ENCODE measurements at places on chromosomes 2 and 18.

DNA sequence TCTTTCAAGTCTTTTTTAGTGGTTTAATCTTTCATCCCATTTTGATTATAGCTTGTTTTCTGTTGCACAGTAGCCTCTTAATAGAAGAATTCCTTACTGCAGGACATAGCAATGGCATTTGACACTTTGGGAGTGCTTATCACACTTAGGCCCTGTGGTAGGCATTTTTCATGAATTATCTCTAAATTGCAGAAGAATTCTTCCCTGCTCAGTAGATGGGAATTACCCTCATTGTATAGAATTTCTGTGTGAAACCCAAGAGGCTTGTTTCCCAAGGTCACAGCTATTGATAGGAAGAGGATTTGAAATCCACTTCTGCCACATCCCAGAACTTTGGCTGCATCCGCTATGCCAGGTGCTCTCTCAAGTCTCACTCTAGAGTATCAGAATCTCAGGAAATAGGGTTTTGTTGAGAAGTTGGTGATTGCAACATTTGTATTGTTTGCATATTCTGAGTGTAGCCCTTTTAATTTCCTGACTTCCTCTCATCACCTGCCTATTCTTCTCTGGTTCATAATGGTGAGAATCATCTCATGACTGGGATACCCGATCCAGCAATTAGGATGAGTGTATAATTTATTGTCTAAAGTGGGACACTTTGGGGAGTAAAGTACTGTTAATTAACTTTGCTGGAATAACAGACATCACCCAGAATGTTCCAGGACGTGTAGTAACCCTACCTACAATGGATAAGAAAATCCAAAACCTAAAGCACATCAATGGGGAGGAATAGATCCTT lies 255.2 kb upstream of the RASGRP3 start:
- DNase-seq: no peak

- no peak for DNase-seq
Observed at GRCh38 chr2:191265311-191266170, 20.3 kb downstream of the MYO1B start.

- DNase-seq: no peak
Observed at GRCh38 chr2:139544186-139544851, 764.1 kb upstream of the NXPH2 start.

GRCh38 chr2:180990337-180990736 lies 9.9 kb downstream of the UBE2E3 start:
- DNase-seq: no peak

DNA sequence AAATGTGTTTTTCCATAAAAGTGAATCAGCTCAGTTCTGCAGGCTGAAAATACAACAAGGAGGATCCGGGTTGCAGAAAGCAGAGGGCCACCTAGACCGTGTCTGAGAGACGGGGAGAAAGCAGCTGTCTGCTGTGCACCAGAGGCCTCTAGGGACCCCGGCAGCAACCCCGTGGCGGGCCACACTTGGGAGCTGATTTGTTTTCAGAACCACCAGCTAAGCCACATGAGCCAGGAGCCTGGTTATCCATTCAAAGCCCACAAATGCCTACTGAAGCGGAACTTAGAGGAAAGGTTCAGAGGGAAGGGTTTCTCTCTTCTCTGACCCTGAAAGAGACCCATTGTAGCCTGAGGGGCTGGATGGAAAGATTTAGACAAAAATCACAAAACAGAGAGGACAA lies 28.4 kb upstream of the ID2 start:
- no peak for DNase-seq

DNA sequence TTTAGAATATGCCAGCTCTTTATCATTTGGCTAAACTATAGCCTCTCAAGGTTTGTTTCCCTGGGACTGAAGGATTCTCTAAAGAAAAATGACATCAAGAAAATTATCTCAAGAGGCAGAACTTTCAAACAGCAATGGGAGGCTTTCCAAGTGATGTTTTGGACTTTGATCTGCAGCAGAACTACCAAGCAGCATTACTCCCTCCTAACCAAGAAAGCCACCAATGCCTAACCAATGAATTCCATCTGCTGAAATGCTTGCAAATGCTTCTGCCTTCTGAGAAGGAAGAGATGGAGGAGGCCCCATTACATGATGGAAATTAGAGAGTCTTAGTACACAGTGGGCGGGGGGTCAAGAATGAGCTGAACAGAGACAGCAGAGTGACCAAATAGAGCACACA lies 95.1 kb upstream of the SLC35G4 start:
- no peak for DNase-seq

DNA sequence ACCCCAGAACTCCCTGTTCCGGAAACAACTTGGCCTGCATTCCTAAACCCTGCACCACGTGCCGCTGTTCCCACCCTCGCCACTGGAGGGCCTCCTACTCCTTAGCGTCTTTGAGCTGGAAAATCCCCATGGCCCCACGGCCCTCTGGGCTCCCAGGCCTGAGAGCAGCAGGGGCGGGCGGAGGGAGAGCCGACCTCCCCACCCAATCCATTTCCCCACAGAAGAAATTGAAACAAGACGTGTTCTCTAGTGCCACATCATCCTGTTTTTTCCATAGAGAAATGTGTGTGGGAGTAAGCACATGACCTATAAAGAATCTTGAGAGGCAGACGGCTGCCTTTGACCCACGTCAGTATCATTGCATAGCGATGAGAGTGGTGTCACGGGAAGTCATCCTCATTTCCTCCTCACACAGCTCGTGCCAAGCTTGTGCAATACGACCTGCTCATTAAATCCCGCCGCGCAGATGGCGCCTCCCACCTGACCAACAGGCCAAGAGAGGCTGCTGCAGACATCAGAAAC lies 79.2 kb downstream of the LAMA1 start:
- DNase-seq: no peak

DNA sequence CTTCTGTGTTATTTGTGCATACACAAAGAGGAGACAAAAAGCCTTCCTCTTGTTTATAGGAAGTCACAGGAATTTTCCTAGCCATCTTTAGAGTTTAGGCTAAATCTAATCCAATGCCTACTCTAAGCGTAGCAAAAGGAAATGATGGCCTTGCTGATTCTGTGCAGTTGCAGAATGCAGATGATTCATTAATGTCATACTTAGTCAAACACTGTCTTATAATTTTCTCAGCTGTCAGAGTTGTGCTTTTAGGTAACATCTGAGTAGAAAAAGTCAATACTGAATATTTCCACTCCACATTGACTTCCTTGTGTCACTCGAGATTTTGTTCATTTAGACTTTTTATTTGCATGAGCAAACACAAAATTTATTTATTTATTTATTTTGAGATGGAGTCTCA lies 157.9 kb upstream of the FOSL2 start:
- DNase-seq: no peak

GRCh38 chr18:24009651-24010333 lies 4.8 kb upstream of the TTC39C start:
- no peak for DNase-seq

DNA sequence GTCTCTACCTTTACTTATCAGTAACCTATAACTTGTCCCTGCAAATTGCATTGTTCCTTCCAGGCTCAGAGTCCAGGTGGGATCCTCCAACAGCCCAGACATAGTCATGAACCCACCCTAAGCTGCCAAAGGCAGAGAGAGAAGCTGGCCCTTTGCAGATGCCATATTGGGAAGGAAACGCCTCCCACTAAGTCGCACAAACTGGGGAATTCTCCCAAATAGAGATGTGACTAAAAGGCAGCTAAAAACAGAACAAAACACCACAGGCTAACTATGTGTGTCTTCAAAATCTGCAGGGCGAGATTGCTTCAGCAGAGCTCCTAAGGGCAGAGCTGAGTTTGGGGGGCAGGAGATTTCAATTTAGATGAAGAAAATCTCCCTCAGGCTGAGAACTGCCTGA lies 38.5 kb upstream of the SIGLEC15 start:
- no peak for DNase-seq

DNA sequence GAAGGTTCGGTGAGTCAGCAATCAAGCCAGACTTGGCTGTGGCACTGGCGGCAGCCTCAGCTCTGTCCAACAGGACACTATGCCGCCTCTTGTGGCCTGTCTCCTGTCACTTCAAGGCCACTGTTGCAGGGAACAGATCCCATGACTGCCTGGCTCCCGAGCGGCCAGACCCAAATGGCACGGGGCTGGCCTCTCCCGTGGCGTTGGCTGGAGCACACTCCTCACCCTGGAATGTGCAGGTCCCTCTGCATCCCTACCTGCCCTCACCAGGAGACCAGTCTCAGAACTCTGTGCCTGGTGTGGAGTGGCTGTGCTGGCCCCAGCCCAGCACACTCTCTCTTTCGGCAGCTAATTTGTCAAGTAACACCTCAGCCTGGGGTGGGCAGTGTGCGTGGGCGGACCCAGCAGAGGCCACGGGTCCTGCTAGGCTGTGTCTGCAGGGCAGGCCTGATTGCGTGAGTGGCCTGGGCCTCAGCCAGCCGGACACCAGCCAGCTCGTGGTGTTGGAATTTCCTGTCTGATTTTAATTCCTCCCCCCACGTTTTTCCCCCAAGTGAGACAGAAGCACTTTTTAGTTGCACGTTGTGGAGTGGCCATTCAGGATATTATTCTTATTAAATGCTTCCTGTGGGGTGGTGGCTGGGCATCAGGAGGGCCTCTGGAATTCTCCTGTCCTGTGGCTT lies 179.3 kb downstream of the GLI2 start:
- DNase-seq: no peak

GRCh38 chr18:24075767-24076597 lies 61.4 kb downstream of the TTC39C start:
- no peak for DNase-seq

DNA sequence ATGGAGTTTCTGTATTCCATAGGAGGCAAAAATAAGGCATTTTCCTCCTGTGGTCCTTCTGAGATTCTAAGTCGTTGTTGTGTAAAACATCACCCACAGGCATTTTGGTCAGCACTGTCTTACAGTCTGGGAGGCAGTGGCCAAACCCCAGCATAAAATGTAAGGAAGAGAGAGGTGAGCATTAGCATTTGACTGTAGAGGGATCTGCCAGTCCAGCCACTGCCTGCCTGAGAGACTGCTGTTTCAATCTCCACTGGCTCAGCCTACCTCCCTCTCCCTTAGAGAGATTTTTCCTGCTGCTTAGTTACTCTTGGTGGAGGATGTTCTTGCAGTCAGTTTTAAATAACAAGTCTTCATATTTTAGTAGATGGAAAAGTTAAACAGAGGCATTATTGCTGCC lies 77.0 kb downstream of the ARHGEF33 start:
- DNase-seq: no peak

- no peak for DNase-seq
Observed at GRCh38 chr2:204010628-204011560, 74.3 kb downstream of the ICOS start.

GRCh38 chr18:78625847-78626246 lies 353.8 kb upstream of the SALL3 start:
- no peak for DNase-seq

- no peak for DNase-seq
Observed at GRCh38 chr2:122864728-122865127, 1109.3 kb downstream of the TSN start.

- DNase-seq: peak; percentile 75
Observed at GRCh38 chr18:3665780-3666525, 216.0 kb downstream of the TGIF1 start.

DNA sequence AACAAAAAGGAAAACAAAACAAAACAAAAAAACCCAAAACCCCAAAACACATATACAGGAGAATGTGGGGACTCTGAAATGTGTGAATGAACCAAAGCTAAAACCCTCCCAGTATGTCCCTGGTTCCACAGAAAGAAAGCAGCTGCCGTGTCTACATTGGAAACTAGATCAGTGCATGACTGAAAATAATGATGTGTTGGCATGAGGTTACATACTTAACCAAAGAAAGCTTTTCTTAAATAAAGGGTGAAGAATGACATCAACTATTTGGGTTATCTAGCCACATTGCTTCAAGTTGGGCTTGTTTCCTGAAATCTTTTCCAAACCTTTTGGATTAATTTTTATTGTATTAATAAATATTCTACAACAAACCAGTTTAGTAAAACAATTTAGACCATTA lies 91.9 kb upstream of the FN1 start:
- DNase-seq: no peak

GRCh38 chr2:70523996-70524965 lies 29.3 kb downstream of the TGFA start:
- DNase-seq: no peak

GRCh38 chr18:7202169-7202568 lies 28.7 kb upstream of the LRRC30 start:
- no peak for DNase-seq

DNA sequence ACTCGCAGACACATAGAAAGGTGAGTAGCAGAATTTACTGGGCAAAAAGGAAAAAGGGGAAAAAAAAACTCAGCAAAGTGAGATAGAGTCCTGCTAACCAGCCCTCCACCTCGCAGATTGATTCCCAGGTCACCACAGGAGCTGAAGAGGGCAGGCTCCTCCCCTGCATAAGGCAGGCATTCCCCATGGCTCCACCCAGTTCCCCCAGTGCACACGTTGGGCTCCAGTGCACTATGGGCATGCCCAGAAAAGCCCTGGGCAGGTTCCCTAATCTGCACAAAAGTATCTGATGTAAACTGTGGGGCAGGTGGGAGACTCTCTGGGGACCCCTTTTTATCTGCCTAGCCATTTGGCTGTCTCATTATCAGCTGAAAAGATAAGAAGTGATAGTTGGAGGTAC lies 461.2 kb upstream of the TMEFF2 start:
- DNase-seq: no peak

- DNase-seq: no peak
Observed at GRCh38 chr2:166337932-166338331, 37.8 kb downstream of the SCN9A start.

DNA sequence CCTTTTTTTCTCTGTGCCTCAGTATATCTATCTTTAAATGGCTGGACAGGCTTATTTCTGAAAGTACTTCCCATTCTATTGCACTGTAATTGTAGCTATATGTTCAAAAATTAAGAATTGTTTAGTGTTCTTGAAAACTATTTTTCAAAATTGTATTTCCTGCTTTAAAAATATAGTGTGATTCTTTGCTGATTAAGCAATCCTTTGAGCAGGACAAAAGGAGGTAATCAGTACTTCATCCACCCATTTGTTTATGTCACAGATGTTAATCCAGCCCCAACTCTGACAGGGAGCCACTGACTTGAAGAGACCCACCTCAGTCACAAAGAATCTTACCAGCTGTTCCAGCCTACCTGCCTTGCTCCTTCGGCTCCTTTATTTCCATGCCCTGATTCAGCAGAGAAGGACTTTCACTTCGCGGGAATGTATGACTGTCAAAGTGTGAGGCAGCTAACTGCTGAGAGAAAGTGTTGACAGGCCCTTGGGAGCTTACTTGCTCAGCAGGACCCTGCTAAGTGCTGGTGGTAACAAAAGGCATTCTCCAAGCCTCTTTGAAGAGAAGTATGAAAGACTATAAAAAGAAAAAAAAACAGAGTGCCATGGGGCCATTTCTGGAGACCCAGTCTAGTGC lies 393.3 kb upstream of the CYRIA start:
- DNase-seq: no peak

- no peak for DNase-seq
Observed at GRCh38 chr2:102453501-102453900, 19.5 kb upstream of the SLC9A4 start.

- no peak for DNase-seq
Observed at GRCh38 chr2:135471106-135471505, 59.9 kb downstream of the ZRANB3 start.

GRCh38 chr2:43838560-43839267 lies at the start of the genes ABCG5 and ABCG8:
Gene ABCG5 (minus strand): TSS chr2:43838839. CDS start chr2:43838679, 160 bp downstream.
Gene ABCG8 (plus strand): TSS chr2:43838971. CDS start chr2:43839054, 83 bp downstream.
- no peak for DNase-seq

GRCh38 chr2:40178971-40179370 lies 272.9 kb downstream of the SLC8A1 start:
- DNase-seq: no peak

Measured in KG1 (cell line).